NCI-H69 (cell line): ENCODE measurements at places on chromosomes 2 and 18.

GRCh38 chr2:168632709-168633121, 169.7 kb upstream of the NOSTRIN start:
- no peak for DNase-seq

GRCh38 chr2:173137610-173138009, 62.0 kb downstream of the MAP3K20 start:
- no peak for DNase-seq

DNA sequence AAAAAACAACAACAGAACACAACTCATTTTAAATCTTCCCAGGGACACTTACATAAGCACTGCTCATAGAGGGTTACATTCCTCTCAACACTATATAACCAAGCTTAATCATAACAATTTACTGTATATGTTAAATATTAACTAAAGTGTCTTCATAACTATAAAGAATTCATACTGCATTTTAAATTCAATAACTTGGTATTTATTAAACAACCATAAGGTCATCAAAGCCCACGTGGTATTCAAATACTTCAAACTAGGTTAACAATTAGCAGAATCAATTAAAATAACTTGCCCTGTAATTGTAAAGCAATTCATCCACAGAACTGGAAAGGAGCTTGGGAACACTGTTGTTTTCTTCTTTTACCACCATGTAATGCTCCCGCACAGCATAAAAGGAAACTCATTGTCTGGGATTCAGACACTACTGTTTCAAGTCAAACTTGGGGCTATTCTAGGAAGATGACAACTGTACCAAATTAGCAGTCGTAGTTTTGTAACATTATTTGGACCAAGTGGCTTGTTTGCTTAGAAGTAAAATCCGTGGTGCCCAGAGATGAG, 10.4 kb downstream of the GAREM1 start:
- DNase-seq: peak; percentile 72

GRCh38 chr18:42412896-42413295, 457.9 kb downstream of the PIK3C3 start:
- DNase-seq: no peak

- DNase-seq: no peak
Measured at GRCh38 chr18:48680339-48681250, 141.8 kb downstream of the CTIF start.

DNA sequence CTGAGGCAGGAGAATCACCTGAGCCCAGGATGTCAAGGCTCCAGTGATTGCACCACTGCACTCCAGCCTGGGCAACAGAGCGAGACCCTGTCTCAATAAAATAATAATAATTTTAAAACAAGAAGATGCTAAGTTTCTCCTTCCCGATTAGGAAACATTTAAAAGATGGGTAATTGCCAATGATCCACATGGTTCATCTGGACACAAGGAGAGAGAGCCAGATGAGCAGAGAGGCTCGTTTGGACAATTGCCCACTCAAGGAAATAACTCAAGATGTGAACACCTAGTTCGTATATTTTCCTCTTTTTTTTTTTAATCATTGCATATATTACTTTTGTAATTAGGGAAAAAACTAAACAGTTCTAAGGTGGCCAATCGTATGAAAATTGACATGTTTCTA, 3.6 kb upstream of the ACTG2 start:
- no peak for DNase-seq

GRCh38 chr2:45834372-45834771, 182.9 kb downstream of the PRKCE start:
- DNase-seq: no peak

DNA sequence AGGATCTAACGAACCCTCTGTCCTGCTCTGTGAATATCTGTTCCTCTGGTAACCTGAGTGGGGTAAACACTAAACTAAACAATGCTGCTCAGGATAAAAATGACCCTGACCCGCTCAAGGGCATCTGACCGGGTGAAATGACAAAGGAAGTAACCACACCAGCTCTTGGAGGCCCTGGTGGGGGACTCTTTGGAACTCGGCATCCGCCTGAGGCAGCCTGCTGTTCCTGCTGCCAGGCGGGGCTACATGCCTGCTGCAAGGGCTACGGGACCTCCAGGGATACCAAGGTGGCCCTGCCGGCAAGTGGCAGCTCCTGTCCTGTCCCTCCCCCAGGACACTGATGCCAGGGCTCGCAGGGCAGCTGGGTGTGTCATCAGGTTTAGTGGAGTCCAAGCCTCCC, 273.3 kb downstream of the HDAC4 start:
- DNase-seq: no peak

DNA sequence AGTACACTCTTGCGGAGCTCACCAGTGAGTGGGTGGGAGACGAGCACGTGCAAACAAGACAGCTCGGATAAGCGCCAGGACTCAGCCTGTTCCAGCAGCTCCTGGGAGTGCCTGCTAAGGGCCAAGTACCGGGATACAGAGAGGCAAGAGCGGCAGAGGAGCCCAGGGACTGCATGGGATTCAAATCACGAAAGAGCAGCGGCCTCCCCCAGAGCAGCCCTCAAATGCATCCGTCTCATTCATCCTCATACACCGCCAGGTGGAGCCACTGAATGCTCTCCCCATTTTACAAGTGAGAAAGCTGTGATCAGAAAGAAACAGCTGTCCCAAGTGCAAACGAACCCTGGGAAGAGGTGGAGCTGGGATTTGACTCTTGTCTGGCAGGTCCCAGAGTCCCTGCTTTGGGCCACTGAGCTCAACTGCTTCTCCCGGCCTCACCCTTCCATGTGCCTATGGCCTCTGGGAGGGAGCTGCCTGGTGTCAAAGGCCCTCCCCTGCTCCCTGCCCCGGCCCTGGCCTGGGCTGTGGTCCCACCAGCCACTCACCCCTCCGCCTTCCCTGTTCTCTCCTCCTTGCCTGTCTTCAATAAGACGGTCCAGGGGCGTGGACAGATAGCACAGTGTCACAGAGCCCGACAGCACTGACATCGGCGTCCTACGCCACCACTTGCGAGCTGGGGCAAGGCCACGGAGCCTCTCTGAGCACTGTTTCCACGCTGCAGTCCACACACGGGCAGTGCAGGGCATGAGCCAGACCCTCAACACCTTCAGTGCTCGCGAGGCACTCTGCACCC, 72.8 kb upstream of the TAF1B start:
- DNase-seq: peak; percentile 78

DNA sequence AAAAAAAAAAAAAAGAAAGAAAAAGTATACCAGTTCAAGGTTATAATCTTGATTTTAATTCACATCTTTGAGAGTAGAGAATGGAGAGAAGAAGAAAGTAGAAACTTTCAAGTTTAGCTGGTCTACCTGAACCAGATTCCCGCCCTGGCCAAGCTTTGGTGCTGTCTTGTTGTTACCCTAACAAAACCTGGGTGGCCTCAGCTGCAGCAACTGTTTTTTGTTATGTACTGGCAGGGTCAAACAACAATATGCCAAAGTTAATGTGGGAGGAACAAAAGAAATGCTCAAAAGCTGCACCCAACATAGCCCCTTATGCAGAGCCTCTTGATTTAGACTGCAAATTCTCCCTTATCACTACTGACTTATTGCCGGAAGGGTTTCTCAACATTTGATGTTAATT, 165.3 kb upstream of the TFPI start:
- no peak for DNase-seq

DNA sequence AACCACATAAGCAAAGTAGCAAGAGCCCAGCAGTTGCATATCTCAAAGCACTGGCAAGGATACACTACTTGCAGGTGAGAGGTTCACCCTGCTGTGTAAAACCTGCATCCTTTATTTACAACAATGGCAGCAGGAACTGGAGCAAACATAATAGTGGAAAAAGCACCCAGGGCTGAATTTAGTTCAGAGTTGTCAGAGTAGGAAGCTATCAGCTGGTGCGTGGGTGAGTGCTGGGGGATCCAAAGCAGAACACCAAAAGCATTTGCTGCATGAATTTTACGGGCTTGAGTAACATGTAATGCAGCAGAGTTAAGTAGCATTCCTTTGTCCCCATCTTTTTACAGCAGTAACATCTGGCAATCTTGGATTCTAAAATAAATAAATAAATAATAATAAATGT, 73.5 kb upstream of the SRD5A2 start:
- no peak for DNase-seq

GRCh38 chr2:143034292-143035074, 94.7 kb upstream of the ARHGAP15 start:
- peak; percentile 69 for DNase-seq

DNA sequence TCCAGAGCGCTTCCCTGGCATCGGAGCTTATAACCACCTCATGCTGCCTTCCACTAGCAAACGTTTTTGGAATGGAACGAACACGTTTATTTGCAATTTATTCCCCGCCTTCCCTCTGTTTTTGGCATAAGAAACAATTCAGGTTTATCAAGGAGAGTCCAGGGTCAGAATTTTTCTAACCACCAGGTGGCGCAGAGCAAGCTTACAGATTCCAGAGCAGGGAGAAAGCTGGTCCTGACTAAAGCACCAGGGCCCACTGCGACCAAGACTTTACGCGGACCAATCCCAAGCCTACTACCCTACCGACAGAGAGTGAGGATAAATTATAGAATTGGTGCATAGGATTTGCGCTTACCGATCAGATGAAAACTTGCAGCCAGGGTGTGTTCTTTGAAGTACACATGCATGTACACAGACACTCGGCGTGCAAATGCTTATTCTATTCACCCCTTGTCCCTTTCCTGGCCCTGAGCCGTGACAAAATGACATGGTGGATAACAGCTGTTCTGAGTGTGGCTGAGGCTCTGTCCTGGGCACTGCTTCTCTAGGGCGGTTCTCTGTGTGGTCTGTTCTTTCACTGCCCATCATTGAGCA, 34.7 kb downstream of the NAPG start:
- DNase-seq: peak; percentile 84

DNA sequence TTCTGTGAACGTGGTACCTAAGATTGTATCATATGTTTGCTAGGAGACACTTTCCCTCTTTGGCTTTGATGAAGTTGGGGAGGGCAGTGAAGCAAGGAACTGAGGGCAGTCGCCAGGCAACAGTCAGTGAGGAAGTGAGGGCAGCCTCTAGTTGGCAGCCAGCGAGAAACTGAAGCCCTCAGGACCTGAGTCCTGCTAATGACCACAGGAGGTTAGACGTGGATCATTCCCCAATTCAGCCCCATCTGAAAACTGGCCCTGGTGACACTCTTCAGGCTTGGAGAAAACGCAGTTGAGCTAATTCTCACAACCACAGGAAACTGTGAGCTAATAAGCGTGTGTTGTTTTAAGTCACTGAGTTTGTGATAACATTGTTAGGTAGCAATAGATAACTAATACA, 84.5 kb upstream of the REG3G start:
- no peak for DNase-seq

GRCh38 chr2:203122317-203122986, 107.8 kb downstream of the NBEAL1 start:
- peak; percentile 51 for DNase-seq

DNA sequence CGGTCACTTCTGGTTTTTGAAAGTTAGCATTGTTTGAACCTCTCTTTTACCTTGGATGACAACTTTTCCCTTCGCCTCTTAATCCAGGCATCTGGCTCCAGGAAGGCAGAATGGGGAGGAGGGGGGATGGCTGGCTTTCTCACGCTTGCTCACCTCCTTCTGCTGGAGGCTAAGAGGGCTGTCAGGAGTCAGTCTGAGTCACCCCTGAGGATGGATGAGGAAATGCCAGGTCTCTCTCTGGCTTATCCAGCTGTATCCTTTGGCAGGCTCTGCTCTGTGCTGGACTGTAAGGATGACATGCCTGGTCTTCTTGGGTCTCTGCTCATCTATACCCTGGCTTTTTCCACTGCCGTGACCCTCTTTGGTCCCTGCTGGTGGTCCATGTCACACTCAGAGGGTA, 142.9 kb upstream of the GYPC start:
- no peak for DNase-seq

DNA sequence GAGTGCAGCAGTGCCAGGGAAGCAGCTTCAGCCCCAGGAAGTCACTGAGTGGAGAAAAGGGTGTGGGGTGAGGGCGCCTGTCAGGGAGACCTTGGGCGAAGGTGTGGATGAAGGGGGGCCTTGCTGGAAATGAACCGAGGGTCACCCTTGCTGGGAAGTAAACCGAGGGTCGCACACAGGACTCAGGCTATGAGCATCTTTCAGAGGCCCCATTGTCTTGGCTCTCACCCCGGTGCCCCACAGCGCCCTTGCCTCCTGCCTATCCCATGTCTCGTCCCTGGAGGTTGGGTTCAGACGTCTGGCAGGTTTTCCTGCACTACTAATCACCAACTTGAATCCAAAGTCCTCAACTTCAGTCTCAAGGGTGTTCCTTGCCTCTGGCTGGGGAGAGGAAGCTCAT, 122.8 kb upstream of the PXDN start:
- no peak for DNase-seq

GRCh38 chr2:238132463-238133450, 5.7 kb upstream of the KLHL30 start:
- DNase-seq: no peak

DNA sequence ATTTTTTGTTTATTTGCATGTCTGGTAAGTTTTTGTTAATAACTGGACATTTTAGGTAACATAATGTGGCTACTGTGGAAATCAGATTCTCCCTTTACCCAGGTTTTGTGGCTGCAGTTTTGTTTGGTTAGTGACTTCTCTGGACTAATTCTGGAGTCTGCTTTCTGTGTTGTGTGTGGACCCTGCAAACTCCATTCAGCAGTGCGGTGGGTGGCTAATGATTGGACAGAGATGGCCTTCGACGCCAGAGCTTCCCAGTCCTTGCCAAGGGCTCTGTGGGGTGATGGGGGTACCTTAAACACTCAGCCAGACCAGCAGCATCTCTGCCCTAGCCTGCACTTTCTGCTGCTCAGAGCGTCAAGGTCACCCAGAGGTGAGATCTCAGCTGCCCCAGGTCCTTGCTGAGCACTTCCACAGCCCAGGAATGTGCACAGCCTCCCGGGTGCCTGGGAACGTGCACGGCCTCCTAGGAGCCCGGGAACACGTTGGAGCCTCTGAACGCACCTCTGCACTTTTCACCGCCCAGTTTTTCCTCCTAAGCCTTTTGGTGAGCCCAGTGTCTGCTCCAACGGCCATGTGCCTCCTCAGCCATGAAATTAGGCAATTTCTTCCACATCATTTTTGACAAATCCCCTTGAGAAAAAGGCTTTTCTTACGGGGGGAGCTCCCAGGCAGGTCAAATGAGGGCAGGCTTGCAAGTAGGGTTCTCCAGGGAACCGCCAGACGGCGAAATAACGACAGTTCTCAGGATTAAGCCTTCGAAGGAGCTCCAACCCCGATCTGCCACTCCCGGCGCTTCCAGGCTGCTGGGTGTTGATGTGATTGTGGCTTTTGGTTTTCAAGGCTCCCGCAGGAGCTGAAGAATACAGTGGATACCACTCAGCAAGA, 35.2 kb upstream of the KLF11 start:
- no peak for DNase-seq
